Stimulated activated CD4-positive, alpha-beta T cell treated with anti-CD3 and anti-CD28 coated beads, TNF-alpha, amount 100 ng/mL, for 4 hours (primary cell): ENCODE measurements at places on chromosomes 3 and 15.

- DNase-seq: no peak
These were observed 28.5 kb upstream of the APOD start for GRCh38 chr3:195612075-195612800.

GRCh38 chr3:133479895-133480669 is 80.2 kb downstream of the BFSP2 start:
- DNase-seq: no peak

- no peak for DNase-seq
These were observed 29.1 kb downstream of the LOXL1 start for GRCh38 chr15:73955326-73955725.

GRCh38 chr15:41849861-41850260 is 11.2 kb downstream of the PLA2G4B start:
- no peak for DNase-seq

DNA sequence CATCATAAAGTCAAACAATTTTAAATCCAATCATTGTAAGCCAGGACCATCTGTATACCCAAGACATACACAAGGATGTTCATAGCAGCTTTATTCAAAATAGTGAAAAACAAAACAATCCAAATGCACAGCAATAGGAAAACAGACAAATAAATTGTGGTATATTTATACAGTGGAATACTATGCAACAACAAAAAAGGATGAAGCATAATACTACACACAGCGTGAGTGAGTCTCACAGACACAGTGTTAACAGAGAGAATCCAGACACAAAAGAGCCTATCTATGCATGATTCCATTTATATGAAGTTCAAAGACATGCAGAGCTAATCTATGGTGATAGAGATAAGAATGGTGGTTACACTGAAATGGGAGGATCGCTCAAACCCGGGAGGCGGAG is 5.6 kb upstream of the MUC20 start:
- no peak for DNase-seq

- DNase-seq: no peak
These were observed 4.4 kb downstream of the ALPK3 start for GRCh38 chr15:84821501-84822021.

DNA sequence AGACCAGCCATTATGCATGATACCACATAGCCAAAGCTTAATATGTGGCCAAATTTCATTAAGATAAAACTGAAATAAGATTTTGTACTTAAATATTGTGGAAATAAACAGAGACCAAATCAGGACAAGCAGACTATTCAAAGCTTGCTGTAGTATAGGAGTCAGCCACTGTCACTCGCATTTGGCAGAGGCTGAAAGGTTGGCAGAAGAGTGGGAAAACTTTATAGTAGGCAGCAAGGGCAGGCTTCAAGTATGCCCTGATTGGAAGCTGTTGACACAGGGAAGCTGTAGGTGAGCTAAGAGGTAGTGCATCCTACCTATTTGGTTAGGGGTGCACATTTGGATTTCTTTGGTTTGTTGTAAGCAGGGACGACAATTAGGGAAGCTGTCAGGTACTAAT is 202.5 kb upstream of the PDZRN3 start:
- DNase-seq: no peak

DNA sequence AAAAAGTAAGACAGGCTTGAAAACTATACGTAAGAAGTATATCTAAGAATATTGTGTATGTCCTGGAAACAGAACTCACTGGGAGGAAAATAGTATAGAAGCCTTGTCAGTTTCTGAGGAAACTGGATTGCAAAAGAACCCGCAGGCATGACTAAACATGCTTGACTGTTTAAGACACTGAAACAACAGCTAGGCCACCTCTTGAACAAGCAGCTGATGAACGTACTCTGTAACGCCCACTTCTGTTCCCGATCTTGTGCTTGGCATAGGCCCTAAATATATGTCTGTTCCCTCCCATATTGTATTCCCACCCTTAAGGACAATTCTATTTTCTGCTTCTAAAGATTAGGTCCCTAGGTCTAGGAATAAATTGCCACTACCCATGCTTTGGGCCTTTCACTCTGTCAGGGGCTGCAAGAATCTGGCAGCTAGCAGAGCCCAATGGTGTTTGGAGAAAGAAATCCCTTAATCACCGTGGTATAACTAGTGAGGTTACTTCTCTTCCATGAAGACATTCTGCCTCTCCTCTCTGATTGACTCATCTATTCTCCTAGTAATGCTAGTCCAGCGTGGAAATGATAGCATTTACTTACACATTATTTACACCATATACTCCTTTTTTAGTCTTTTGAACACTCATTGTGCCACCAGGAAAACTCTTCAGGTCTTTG is 46.2 kb downstream of the CD200 start:
- no peak for DNase-seq
